Ascending aorta (tissue), 2 donors: ENCODE measurements at places on chromosomes 4 and X. TPM values are rescaled to one million over a fixed set of nuclear protein-coding genes. Genes with fewer than 3 reads are reported as not detected.

Gene NUDT10
- total RNA-seq, result not detected

Gene ACE2
- total RNA-seq, result 0.11 TPM

Gene NAA11
- not detected for total RNA-seq

Gene SH2D1A
- total RNA-seq, result not detected

Gene ATP2B3
- total RNA-seq, result 0.32 TPM

Gene SPANXC
- not detected for total RNA-seq

Gene ETDA
- not detected for total RNA-seq

Gene MAOB
- total RNA-seq, result 4.6 TPM

Gene SLC9A7
- 5.5 TPM for total RNA-seq

Gene TMPRSS11F
- not detected for total RNA-seq

Gene SCML1
- total RNA-seq, result 5.7 TPM

Gene GABRQ
- total RNA-seq, result not detected

Gene CFAP47
- total RNA-seq, result not detected

Gene FDCSP
- total RNA-seq, result not detected

Gene MAGEA12
- total RNA-seq, result not detected

Gene FAM9B
- total RNA-seq, result not detected

Gene FHIP1A
- total RNA-seq, result not detected

Gene SLC7A11
- total RNA-seq, result 0.75 TPM

Gene CSAG1
- total RNA-seq, result not detected

Gene ASB9
- 3.6 TPM for total RNA-seq

Gene IL1RAPL2
- total RNA-seq, result not detected

Gene POU3F4
- total RNA-seq, result not detected

Gene GAGE12H
- total RNA-seq, result not detected

Gene PDZD4
- total RNA-seq, result 23.2 TPM

Gene FGB
- total RNA-seq, result 37.0 TPM

Gene RRAGB
- total RNA-seq, result 9.9 TPM

Gene SHROOM2
- 7.5 TPM for total RNA-seq

Gene ZDHHC15
- 6.4 TPM for total RNA-seq

Gene PSMD10
- 11.5 TPM for total RNA-seq

Gene HSFX3
- not detected for total RNA-seq

Gene RS1
- total RNA-seq, result not detected

Gene SNCA
- not detected for total RNA-seq

Gene STPG2
- total RNA-seq, result not detected

Gene JAKMIP1
- not detected for total RNA-seq

Gene RPS6KA6
- total RNA-seq, result 4.5 TPM

Gene NHS
- total RNA-seq, result 8.8 TPM

Gene MAGEC1
- total RNA-seq, result not detected

Gene PDHA2
- total RNA-seq, result not detected

Gene ADGRA3
- total RNA-seq, result 2.2 TPM

Gene DDIT4L
- 4.8 TPM for total RNA-seq

Gene NRK
- 3.2 TPM for total RNA-seq

Gene GABRB1
- 0.53 TPM for total RNA-seq

Gene ZMAT1
- total RNA-seq, result 0.96 TPM

Gene RBMXL3
- not detected for total RNA-seq

Gene VSIG4
- 157 TPM for total RNA-seq

Gene PABPC4L
- 1.3 TPM for total RNA-seq

Gene PABPC1L2B
- total RNA-seq, result not detected

Gene TECRL
- not detected for total RNA-seq

Gene SAGE1
- not detected for total RNA-seq

Gene MAGEB17
- not detected for total RNA-seq
